ENCODE measurements at places on chromosomes 5 and 9. TPM values are rescaled to one million over a fixed set of nuclear protein-coding genes. Genes with fewer than 3 reads are reported as not detected.

DNA sequence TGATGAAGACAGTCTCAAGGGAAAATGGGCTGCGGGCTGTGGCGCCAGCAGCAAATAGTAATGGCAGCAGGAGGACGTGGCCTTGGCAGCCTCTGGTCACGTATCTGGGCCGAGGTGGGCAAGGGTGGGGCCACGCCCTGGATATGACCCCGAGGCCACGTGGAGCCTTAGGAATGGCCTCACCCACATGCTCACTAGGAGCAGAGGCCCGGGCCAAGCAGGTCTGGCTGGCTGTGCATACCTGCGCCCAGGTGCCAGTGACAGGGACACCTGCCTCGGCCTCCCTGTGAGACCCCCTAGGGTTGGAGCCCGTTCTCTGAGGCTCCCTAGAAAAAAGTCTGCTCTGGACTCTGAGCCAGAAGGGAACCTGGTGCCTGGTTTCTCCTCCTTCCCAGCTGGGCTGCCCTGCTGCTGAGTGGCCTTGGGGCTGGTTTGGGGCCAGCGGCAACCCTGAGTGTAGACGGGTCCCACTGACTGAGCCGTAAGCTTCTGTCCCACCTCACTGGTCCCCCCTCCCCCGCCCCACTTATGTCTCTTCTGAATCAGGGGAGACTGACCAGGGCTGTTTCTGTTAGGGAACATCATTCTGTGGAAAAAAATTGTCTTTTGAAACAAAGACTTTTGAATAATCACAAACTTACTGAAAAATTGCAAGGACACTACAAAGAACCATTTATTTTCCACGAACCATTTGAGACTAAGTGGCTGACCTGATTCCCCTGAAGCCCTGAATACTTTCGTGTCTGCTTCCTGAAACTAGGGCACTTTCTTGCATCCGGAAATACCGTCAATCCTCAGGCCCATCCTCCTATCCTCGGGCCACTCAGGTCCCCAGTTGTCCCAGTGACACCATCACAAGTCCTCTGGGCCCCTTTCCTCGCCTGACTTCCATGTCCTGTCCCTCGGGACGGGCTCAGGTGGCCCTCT is 60.8 kb downstream of the WNK2 start:
- no peak overlapping the region for H3K4me3 ChIP-seq
- H3K27ac ChIP-seq = no peak overlapping the region
- no peaks in the 10 kb centered on the region for H3K4me1 ChIP-seq
- DNase-seq = no peak
- H3K27me3 ChIP-seq = no peaks in the 10 kb centered on the region

GRCh38 chr9:2384741-2385140 is 236.8 kb upstream of the VLDLR start:
- H3K27me3 ChIP-seq = no peaks in the 10 kb centered on the region
- H3K27ac ChIP-seq = no peak overlapping the region
- H3K4me1 ChIP-seq = no peaks in the 10 kb centered on the region
- no peaks in the 10 kb centered on the region for H3K36me3 ChIP-seq

GRCh38 chr9:99760421-99760820 is 61.3 kb upstream of the NR4A3 start:
- DNase-seq = no peak
- no peaks in the 10 kb centered on the region for H3K4me1 ChIP-seq
- no peak overlapping the region for H3K27ac ChIP-seq
- no peaks in the 10 kb centered on the region for H3K36me3 ChIP-seq
- no peaks in the 10 kb centered on the region for H3K27me3 ChIP-seq

GRCh38 chr9:37105234-37105633 is 15.1 kb upstream of the ZCCHC7 start:
- no peak for DNase-seq
- no peak overlapping the region for H3K4me3 ChIP-seq
- H3K27ac ChIP-seq = no peak overlapping the region
- no peaks in the 10 kb centered on the region for H3K4me1 ChIP-seq

GRCh38 chr9:25129537-25129936 is 548.7 kb downstream of the TUSC1 start:
- no peak for DNase-seq
- H3K27ac ChIP-seq = no peak overlapping the region
- H3K4me3 ChIP-seq = no peak overlapping the region
- no peaks in the 10 kb centered on the region for H3K27me3 ChIP-seq

GRCh38 chr5:158351485-158352125 is 492.7 kb upstream of the CLINT1 start:
- no peak overlapping the region for H3K4me3 ChIP-seq
- no peak for DNase-seq
- H3K27ac ChIP-seq = no peak overlapping the region

- no peaks in the 10 kb centered on the region for H3K27me3 ChIP-seq
- H3K4me1 ChIP-seq = no peaks in the 10 kb centered on the region
- no peak overlapping the region for H3K4me3 ChIP-seq
- no peaks in the 10 kb centered on the region for H3K36me3 ChIP-seq
These were observed 149.7 kb upstream of the IER5L start for GRCh38 chr9:129327552-129328328.

DNA sequence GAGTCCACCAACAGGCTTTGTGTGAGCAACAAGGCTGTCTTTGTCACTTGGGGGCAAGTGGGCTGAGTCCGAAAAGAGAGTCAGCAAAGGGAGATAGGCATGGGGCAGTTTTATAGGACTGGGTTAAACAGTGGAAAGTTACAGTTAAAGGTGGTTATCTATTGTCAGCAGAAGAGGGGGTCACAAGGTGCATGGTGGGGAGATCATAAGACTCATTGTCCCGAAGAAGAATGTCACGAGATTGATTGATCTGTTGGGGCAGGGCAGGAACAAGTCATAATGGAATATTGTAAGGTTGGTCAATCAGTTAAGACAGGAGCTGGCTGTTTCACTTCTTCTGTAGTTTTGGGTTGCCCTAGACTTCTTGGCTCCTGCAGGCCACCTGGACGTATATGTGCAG is 7.6 kb upstream of the HMGCS1 start:
- DNase-seq = no peak
- H3K36me3 ChIP-seq = no peaks in the 10 kb centered on the region
- no peak overlapping the region for H3K27ac ChIP-seq
- H3K27me3 ChIP-seq = no peaks in the 10 kb centered on the region
- no peak overlapping the region for H3K4me3 ChIP-seq

DNA sequence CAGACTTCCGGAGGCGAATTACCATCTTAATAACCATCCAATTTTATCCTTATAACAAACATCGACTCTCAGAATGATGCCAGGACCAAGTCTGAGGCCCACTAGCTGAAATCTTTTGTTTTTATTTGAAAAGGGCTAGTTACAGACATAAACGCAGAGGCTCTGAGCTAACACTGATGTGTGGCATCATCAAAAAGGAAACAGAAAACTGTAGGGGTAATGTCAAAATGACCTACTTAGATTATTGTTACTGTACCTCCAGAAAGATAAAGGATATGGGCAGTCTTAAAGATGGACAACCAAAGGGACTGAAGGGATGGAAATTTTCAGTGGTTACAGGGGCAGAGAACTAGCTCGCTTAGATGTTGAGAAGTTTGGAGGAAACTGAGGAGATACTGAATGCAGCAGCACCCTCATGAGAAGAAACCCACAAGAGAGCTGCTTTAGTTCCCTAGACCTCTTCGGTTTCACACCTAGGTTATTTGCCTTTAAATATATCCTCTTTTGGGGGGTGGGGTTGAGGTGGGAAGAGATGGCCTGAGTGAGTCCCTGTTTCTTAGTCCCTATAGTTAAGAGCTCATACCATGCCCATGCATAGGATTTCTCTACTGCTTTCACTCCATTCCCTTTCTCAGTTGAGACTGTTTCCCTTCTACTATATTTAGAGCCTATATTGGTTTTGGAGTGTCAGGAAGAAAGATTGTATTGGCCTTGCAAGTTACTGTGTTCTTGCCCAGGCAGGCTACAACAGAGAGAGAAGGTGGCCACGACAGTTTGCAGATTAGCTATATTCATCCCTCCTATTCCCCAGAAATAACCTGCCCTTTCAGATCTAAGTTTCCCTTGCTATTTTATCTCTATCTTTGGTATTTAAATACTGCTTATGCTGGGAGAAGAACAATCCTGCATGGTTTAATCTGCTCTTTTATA is 320.4 kb upstream of the EFNA5 start:
- no peaks in the 10 kb centered on the region for H3K27me3 ChIP-seq
- no peak overlapping the region for H3K27ac ChIP-seq
- no peak overlapping the region for H3K4me3 ChIP-seq
- no peak for DNase-seq
- no peaks in the 10 kb centered on the region for H3K36me3 ChIP-seq

DNA sequence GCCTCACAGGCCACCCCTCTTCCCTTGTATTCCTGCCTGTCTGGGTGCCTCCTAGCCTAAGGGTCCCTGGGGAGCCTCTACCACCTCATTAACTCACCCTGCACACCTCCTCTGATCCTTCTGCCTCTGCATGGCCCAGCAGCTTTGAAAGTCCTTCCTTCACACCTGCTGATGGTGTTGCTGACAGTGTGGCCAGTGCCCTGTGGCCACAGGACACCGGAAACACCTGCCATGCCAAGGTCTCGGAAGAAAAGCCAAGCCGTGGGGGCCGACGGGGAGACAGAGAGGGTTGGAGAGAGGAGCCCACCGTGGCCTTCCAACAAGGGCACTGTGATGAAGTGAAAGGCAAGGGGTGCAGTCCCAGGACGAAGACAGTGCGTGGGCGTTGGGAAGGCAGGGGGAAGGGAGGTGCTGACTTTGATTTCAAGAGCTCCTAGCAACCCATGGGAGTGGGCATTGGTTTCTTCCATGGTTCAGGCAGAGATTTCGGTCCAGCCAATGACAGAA is 4.1 kb downstream of the BTNL9 start:
- DNase-seq = no peak
- no peak overlapping the region for H3K4me3 ChIP-seq
- H3K4me1 ChIP-seq = no peaks in the 10 kb centered on the region
- H3K27ac ChIP-seq = no peak overlapping the region
- H3K27me3 ChIP-seq = no peaks in the 10 kb centered on the region
- no peaks in the 10 kb centered on the region for H3K36me3 ChIP-seq

DNA sequence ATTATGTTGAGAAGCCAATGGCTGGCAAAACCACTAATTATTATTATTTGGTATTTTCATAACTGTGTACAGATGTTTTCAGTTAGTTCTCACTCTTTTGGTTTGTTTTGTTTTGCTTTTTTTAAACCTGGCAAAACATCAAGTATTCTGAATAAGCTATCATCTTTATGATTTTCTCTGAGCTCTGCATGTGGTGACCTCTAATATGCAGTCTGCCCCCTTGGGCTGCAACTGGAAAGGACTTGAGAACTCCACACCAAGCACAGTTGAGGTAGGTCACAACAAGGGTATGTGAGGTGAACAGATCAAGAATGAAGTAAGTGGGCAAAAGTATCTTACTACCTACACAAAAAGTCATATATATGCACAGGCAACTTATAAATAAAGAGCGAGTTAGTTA is 202.2 kb downstream of the NFIB start:
- H3K27ac ChIP-seq = no peak overlapping the region
- no peaks in the 10 kb centered on the region for H3K27me3 ChIP-seq
- H3K36me3 ChIP-seq = peaks cover 52% of the 10 kb centered on the region
- H3K4me1 ChIP-seq = no peaks in the 10 kb centered on the region
- no peak overlapping the region for H3K4me3 ChIP-seq
- DNase-seq = no peak

DNA sequence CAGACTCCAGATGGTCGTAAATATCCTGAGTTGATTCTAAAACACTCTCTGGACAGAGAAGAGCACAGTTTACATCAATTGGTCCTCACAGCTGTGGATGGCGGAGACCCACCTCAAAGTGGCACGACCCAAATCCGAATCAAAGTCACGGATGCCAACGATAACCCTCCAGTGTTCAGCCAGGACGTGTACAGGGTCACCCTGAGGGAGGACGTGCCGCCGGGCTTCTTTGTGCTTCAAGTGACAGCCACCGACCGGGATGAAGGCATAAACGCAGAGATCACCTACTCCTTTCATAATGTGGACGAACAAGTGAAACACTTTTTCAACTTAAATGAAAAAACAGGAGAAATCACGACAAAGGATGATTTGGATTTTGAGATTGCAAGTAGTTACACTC is 891 bp downstream of the PCDHGB2 start:
- H3K27me3 ChIP-seq = peaks cover 4% of the 10 kb centered on the region
- no peaks in the 10 kb centered on the region for H3K36me3 ChIP-seq
- DNase-seq = no peak
- H3K4me3 ChIP-seq = no peak overlapping the region
- H3K4me1 ChIP-seq = no peaks in the 10 kb centered on the region
- H3K27ac ChIP-seq = no peak overlapping the region

DNA sequence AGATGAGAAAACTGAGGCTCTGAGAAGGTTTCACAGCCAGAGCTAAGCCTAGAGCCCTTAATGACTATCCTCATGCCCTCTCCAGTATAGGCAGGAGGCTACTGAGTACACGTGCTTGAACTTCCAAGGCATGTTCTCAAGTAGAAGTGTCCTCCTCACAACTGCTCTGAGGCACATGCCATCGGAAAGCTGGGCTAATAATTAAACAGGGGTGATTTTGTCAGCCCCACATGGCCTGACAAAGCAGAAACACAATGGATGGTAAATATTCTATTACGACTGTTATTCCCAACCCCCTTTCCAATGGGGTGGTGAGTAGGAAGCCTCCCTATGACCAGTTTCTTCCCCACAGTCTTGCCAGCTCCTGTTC is 34.3 kb downstream of the KCNIP1 start:
- H3K36me3 ChIP-seq = no peaks in the 10 kb centered on the region
- H3K4me3 ChIP-seq = no peak overlapping the region
- no peak for DNase-seq
- H3K27ac ChIP-seq = no peak overlapping the region
- H3K27me3 ChIP-seq = no peaks in the 10 kb centered on the region

- H3K27me3 ChIP-seq = no peaks in the 10 kb centered on the region
- H3K4me1 ChIP-seq = peaks cover 52% of the 10 kb centered on the region
- H3K27ac ChIP-seq = no peak overlapping the region
- no peaks in the 10 kb centered on the region for H3K36me3 ChIP-seq
- no peak for DNase-seq
These were observed 77.9 kb downstream of the FBXL7 start for GRCh38 chr5:15577831-15578230.

Gene PPP3R2
- not detected for total RNA-seq

Gene SIL1
- 33.0 TPM for total RNA-seq

Gene ARL14EPL
- total RNA-seq = not detected

Gene IQGAP2
- total RNA-seq = 17.4 TPM

Gene OR1J1
- not detected for total RNA-seq
